ENCODE measurements at places on chromosomes 2 and 18.

DNA sequence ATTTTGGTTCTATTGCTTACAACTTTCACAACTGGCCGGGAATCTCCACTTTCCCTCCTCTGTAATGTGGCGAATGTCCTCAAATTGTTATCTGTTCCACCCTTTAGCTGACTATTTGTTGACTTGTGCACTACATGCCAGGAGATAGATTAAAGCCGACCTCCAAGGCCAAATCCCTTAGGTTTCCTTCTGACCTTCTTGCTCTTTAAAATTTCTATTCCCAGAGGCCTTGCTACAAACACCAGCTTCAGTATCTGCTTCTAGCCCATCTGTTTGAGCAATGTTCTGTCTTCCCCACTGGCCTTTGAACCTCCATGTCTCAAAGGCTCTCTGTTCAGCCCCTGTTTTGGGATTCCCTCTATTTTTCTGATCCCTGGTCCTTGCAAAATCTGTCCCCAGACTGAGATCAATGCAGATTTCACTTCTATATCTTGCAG, 426.2 kb downstream of the LRATD1 start:
- no peak for DNase-seq

- DNase-seq: no peak
Observed at GRCh38 chr18:44811572-44812125, 131.0 kb downstream of the SETBP1 start.

DNA sequence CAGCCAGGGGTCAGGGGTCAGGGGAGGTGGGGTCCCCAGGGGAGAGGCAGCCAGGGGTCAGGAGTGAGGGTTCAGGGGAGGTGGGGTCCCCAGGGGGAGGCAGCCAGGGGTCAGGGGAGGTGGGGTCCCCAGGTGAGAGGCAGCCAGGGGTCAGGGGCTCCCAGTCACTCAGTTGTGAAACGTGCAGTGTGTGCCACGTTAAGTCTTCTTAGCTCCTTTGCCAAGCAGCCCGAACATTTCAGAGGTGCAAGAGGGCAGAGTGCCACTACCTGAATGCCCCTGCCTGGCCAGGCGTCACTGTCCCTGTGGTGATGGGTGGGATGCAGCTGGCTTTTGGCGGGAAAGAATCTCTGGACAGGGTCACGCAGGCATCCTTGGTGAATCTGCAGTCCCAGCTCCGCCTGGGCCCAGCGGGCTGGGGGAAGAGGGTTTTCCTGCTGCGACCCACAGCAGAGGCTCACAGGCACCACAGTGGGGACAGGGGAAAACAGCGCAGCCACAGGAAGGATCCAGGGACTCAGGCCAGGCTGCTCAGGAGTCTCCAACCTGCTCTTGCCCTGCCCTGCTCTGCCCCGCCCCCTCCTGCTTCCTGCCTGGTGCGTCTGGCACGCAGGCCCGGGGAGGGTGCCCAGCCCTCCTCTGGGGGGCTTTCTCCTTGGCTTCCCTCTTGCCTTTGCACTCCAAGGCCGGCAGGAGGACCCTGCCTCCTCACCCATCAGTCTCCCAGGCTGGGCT, 188.3 kb downstream of the TWIST2 start:
- no peak for DNase-seq

- no peak for DNase-seq
Observed at GRCh38 chr2:176149939-176150583, 1.3 kb upstream of the HOXD4 start.

Data from epithelial cell of proximal tubule (primary cell).